ENCODE measurements at places on chromosomes 5 and 9.

GRCh38 chr5:68343421-68343826, 127.9 kb downstream of the PIK3R1 start:
- DNase-seq = peak; percentile 79

DNA sequence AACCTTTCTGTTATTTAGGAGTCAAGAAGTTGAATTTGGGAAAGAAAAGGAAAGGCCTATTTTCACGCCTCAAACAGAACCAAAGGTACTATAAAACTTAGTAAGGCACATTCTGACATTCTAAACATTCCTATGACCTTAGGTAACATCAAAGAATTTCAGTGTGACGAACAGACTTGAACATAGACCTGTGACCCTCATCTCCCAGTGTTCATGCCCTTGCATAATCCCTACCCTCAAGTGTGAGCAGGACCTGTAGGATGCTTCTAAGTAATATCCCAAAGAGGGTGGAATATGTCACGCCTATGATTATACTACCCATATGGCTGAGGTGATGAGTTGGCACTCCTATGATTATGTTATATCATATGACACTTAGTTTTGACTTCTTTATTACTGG, 540.9 kb downstream of the KIF4B start:
- no peak for DNase-seq

GRCh38 chr5:133627180-133627579, 14.8 kb upstream of the FSTL4 start:
- DNase-seq = no peak

- DNase-seq = no peak
Observed at GRCh38 chr5:73534011-73534644, 31.3 kb downstream of the ANKRA2 start.

DNA sequence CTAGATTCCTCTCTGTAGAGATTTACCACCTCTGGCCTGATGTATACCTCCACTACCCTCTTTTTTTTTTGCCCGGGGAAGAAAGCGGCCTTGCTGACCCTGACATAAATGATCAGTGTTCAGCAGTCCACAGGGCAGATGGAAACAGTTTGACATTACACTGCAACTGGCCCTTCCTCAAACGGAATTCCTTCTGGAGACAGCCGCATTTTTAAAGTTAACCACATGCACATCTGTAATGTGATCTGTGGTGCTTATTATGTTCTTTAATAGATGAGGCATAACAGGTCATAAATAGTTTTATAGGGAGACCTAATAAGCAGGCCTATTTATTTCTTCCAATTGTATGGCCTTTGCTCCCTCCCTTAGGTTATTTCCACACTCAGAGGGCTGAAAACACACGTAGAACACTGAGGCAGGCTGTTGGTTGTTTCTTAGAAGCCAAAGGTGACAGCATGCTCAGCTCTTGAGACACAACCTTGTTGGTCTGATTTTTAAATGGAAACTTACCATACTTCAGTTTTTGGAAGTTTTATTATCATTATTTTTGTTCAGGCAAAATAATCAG, 84.0 kb upstream of the APC start:
- no peak for DNase-seq

DNA sequence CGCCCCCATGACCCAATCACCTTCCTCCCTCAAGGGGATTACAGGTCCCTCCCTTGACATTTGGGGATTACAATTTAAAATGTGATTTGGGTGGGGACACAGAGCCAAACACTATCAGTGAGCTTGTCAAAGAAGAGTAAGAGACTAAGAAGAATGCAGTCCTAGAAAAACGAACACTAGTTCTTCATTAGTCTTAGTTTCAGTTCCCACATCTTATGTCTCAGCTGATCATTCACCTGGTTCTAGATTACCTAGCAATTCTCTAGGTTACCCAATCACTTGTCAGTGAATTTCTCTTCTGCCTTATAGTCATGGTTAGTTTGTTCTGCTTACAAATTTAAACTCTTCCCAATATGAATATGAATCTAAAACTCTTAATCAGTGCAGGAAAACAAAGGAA, 251.5 kb downstream of the COX7C start:
- DNase-seq = no peak

GRCh38 chr9:35603506-35603985, 1.5 kb upstream of the TESK1 start:
- DNase-seq = no peak

DNA sequence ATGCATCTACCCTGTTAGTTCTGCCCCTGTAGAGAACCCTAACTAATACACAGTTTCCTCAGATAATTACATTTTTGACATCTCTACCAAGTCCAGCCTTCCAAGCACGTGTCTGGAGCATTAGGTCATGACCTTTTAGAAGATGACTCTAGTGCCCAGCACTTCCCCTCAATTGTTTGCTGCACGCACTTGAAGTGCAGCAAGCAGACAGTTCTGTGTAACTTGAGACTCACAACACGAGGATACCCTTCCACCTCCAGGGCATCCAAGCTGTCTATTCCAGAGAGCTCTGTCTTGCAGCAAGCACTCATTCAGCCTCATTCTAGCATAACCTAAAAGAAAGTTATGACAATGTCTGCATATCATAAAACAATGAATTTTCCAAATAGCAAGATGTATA, 1410.5 kb upstream of the CDH18 start:
- no peak for DNase-seq

DNA sequence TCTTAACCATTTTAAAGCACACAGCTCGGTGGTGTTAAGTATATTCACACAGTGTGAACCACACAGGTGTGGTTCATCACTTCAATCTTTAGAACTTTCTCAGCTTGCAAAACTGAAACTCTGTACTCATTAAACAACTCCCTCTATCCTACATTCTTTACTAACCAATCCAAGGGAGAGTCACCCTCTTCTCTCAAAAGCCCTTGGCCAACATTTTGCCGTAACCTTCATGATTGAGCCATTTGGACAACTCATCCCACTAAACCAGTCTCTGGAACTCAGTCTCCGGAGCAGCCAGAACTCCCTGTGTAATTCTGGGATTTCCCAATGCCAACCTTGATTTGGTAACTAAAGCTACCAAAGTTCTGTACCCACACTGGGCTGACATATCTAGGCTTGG, 84.7 kb downstream of the TTC39B start:
- DNase-seq = no peak

- DNase-seq = no peak
Observed at GRCh38 chr5:139342423-139342723, 719 bp downstream of the PAIP2 start.

GRCh38 chr9:76905791-76906646, at the start of gene PRUNE2:
Gene PRUNE2, minus strand, starts transcription at chr9:76906114. Its CDS starts 151 bp downstream, at chr9:76905963.
- no peak for DNase-seq

DNA sequence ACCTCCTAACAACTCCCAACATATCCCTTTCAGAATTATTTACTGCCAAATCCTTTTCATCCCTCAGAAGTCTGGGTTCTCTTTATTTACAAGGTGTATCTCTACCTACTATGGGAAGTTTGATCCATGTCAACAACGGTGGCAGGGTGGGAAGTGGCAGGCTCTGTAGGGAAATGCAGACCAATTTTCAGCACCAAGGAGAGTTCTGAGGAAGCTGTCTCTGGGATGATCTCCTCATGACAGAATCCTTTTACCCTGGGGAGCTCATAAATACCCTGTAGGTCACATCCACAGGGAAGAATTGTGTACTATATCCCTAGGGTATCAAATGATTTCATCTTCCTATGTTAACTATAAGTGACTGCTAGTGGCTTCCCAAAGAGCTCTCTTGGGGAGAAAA, 107.8 kb upstream of the NEK6 start:
- no peak for DNase-seq

- DNase-seq = no peak
Observed at GRCh38 chr9:35649431-35650340, 1.0 kb downstream of the SIT1 start.

- no peak for DNase-seq
Observed at GRCh38 chr9:8115570-8115969, 316.0 kb upstream of the DMAC1 start.

DNA sequence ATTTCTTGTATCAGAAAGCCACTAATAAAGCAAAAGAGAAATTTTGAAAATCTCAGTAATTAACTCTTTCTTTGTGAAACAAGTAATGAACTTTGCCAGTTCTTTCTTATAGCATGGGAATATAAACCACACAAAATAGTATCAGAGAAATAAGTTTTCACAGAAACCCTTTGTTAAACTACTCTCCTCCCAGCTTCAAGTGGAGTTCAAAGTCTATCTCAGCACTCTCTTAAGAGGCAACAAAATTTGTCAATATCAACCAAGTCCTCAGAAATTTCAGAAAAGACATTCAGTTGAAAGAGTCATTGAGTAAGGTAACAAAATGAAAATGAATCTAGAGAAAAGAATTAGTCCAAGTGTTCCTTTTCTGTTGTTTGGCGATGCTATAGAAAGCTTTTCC, 89.3 kb downstream of the NTRK2 start:
- no peak for DNase-seq

DNA sequence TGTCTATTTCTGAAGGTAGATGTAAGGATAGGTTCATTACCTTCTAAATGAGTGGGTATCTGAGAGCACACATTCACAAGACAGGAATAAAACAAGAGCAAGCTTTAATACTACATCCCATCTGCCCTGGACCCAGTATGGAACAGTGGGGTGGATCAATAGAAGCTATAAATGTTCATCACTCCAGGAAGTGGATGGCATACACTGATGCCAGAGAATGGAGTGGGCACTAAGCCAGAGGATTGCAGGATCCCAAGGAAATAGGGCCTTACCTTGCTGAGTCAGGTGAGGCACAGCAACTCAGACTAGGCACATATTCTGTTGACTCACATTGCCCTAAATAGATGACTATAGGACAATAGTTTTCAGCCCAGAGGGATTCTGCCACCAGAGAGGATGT, 21.3 kb upstream of the COX7C start:
- no peak for DNase-seq

GRCh38 chr9:109560470-109561132, 62.5 kb upstream of the PTPN3 start:
- no peak for DNase-seq

DNA sequence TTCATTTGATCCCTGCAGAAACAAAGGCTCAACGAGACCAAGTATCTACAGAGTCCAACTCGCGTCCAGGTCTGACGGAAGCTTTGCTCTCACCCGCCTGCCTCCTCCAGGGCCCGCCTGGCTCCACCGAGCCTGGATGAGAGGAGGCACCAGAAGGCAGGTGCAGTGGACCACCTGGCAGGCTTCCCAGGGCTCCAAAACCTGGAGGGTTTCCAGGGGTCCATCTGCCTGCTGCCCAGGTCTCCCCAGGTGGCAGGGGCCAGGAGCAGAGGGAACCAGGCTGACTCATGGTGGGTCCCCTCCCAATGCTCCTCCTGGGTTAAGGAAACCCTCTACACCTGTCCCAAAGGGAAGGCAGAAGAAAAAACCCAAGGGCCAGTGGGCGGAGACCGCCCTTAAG, 59.5 kb downstream of the VAV2 start:
- DNase-seq = no peak

GRCh38 chr9:3028535-3028934, 184.6 kb upstream of the PUM3 start:
- no peak for DNase-seq

DNA sequence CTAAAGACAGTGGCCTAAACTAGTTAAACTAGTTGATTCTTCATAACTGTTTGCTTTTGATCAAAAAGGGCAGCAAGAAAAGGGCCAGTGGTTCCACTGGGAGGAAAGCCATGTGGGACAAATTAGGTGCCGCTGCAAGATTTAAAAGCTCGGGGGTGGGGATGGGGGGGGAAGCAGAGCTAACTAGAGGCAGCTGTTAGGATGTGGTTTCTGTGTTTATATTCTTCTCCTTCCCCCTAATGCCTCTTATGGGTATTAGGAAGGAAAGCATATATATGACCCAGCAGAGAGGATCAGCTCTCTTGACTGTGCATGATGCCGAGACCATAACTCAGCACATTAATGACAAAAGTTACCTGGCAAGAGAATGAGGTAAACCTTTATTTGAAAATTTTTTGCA, 65.7 kb downstream of the EFNA5 start:
- no peak for DNase-seq

- DNase-seq = no peak
Observed at GRCh38 chr5:136992796-136993489, 506.2 kb downstream of the SPOCK1 start.

- DNase-seq = no peak
Observed at GRCh38 chr5:96173366-96173765, 211.7 kb upstream of the ELL2 start.

GRCh38 chr5:158819840-158820620, 279.7 kb downstream of the EBF1 start:
- no peak for DNase-seq

DNA sequence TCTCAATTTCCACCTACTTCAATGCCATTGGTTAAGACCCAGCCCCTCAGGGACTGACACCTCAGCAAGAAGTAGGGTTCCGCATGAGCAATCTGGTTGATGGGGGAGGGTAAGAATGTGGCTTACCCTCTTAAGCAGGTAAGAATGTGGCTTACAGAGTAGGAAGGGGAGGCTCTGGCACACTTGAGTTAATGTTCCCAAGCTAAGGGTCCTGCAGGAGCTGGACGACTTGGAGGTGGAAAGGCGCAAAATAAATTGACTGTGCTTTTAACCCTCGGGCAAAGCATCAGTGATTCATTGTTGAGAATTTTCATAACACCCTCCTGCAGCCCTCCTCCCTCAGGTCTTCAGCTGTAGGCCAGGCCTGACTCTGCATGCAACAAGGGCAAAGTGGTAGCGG, 24.9 kb upstream of the ADRA1B start:
- no peak for DNase-seq

- DNase-seq = no peak
Observed at GRCh38 chr5:59887274-59887673, 6.3 kb downstream of the PDE4D start.
